Right lobe of liver (tissue), 6 donors: ENCODE measurements at places on chromosomes 1 and 21. TPM values are rescaled to one million over a fixed set of nuclear protein-coding genes. Genes with fewer than 3 reads are reported as not detected.

GRCh38 chr1:202063093-202063492 lies 52.7 kb downstream of the ELF3 start:
- no peak for DNase-seq
- H3K4me1 ChIP-seq: peaks cover 4% of the 10 kb centered on the region
- no peaks in the 10 kb centered on the region for H3K27me3 ChIP-seq

DNA sequence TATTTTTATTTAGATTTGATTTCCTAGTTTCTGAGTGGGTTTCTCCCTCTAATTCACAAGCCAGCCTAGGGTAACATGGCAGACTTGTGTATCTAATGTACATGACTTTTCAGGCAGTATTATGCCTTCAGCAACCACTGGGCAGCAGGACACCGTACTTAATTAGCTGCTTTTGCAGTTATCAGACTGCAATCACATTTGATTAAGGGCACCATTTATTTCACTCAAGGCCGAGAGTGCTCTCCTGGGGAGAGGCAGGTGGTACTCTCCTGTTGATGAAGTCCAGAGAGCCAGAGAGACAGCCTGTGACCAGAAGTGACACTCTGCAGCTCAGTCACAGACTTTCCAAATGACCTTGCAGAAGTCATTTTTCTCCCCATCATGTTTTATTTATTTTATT lies 18.7 kb downstream of the CYYR1 start:
- no peak overlapping the region for H3K27ac ChIP-seq
- no peaks in the 10 kb centered on the region for H3K36me3 ChIP-seq
- DNase-seq: no peak
- H3K4me3 ChIP-seq: no peak overlapping the region

GRCh38 chr1:37631036-37631435 lies 3.7 kb downstream of the RSPO1 start:
- no peaks in the 10 kb centered on the region for H3K4me1 ChIP-seq
- DNase-seq: no peak
- no peaks in the 10 kb centered on the region for H3K36me3 ChIP-seq

DNA sequence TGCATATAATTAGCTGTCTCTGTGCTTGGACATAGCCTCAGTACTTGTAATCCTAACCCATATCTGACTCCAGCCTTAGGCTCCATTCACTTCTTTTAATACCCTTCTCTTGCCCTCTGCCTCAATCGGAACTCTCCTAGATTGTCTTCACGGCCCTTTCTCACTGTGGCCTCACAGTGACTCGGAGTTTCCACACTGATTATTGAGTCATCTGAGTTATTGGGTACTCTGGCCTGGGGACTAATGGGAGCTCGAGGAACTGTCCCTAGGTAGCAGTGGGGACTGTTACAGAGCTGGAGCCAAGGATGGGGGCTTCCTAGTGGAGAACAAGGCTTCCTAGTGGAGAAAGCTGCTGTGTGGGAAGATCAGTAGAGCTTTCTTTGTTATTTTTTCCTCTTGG lies 17.0 kb downstream of the TRAF5 start:
- no peaks in the 10 kb centered on the region for H3K27me3 ChIP-seq
- H3K4me1 ChIP-seq: no peaks in the 10 kb centered on the region
- H3K27ac ChIP-seq: no peak overlapping the region
- no peak for DNase-seq
- H3K4me3 ChIP-seq: no peak overlapping the region

DNA sequence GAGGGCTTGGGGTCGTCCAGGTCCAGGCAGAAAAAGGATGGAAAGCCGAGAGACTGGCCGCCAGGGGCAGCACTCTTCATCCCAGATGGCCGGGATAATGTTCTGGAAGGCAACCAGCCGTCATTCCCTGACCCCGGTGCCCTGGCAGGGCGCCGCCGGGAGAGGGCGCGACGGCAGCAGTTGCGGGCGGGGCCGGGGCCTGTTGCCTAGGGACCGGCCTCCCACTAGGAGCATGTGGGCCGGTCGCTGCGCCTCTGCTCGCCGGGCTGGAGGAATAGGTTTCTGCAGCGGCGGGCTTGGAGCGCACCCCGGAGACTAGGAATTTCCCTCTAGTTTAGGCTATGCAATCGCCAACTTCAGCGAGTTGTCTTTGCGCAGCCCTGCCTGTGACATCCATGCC lies 11.0 kb downstream of the DMRTB1 start:
- no peak overlapping the region for H3K4me3 ChIP-seq
- no peaks in the 10 kb centered on the region for H3K36me3 ChIP-seq
- no peaks in the 10 kb centered on the region for H3K27me3 ChIP-seq
- no peak overlapping the region for H3K27ac ChIP-seq

AGT gene
- 2,071 TPM for total RNA-seq

NSL1 gene
- total RNA-seq: 20.5 TPM
